ENCODE measurements at places on chromosomes 11 and 22.

- no peak for DNase-seq
Observed at GRCh38 chr11:93000511-93001476, 31.3 kb downstream of the MTNR1B start.

DNA sequence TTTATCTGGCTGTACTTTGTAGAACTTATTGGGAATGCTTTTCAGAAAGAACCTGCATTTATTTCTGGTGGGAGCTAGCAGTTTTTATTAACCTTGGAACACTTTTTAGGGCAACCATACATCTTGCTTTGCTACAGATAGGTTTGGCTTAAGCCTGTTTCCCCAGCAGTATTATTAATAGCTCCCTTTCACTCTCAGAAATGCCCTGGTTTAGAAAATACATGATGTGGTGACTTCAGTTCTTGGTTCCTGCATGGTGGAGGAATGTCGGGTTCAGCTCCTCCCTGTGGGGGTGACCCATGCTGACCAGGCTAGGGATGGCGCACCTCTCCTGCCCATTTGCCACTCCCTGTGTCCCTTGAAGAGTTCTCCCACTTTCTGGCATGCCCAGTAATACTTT, 28.2 kb downstream of the ZBED4 start:
- DNase-seq = no peak

DNA sequence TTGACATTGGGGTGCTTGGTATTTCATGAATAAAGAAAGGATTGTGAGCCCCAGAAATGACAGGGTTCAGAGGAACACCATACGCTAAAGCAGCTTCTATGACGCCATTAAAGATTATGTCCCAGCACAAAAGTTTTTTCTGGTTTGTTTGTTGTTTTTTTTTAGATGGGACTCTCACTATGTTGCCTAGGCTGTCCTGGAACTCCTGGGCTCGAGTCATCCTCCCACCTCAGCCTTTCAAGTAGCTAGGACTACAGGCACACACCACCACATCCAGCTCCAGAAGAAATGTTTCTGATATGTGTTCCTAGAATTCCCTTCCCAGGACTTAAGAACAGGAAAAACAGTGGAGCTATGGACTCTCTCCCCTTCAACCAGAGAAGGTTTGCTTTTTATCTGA, 2.6 kb upstream of the RHOG start:
- DNase-seq = no peak

- no peak for DNase-seq
Observed at GRCh38 chr11:13777341-13777985, 109.0 kb downstream of the FAR1 start.

DNA sequence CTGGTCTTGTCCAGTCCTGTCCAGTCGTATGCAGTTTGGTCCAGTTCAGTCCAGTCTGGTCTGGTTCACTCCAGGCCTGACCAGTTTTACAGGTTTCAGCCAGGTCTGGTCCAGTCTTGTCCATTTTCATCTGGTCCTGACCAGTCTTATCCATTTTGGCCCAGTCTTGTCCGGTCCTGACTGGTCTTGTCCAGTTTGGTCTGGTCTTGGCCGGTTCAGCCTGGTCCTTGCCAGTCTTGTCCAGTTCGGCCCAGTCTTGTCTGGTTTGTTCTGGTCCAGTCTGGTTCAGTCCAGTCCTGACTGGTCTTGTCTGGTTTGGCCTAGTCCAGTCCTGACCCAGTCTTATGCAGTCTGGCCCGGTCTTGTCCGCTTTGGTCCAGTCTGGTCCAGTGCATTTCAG, 380.2 kb downstream of the OR4C45 start:
- DNase-seq = no peak

- DNase-seq = no peak
Observed at GRCh38 chr11:70054004-70054403, 24.1 kb upstream of the ANO1 start.

GRCh38 chr11:65434667-65435410, 12.2 kb downstream of the NEAT1 start:
- no peak for DNase-seq

DNA sequence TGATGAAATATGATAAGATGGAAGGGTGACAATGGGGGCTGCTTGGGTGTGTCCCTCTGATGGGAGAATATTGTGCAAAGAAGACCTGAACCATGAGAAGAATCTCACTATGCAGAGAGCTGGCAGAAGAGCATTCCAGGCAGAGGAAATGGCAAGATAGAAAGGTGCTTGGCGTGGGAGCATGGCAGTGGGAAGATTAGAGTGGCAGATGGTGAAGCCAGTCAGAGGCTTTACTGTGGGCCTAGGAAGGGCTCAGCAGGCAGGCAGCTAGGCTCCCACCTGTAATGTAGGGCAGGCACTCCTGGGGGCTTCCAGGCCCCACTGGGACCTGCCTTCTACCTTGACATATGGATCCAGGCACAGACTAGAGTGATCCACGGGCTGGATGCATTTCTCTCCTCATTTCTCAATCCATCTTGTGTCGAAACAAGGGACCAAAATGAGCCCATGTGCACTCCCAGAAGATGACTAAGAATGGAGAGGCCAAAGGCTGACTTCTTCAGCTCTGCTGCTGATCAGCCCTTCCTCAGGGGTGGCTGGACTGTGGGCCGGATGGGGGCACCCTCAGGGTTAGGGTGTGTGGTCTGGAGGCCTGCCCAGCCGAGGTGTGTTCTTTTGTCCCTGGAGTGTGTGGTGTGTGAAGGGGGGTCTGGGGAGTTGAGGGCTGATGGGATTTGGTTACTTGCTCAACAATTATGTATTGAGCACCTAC, 88.3 kb downstream of the TSPAN18 start:
- no peak for DNase-seq
